HEK293T (cell line): ENCODE measurements at places on chromosomes 3 and 15.

DNA sequence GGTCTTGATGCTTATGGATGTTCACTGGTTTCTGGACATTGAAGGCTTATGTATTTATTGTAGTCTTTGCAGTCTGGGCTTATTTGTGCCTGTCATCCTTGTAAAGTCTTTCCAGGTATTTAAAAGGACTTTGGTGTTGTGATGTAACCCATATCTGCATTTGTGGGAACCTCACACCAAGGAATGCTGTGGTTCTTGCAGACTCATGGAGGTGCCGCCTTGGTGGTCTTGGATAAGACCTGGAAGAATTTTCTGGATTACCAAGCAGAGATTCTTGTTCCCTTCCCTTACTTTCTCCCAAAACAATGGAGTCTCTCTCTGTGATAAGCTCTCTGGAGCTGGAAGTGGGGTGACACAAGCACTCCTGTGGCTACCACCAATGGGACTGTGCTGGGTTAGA is 363.5 kb upstream of the NECTIN3 start:
- no peak for DNase-seq

DNA sequence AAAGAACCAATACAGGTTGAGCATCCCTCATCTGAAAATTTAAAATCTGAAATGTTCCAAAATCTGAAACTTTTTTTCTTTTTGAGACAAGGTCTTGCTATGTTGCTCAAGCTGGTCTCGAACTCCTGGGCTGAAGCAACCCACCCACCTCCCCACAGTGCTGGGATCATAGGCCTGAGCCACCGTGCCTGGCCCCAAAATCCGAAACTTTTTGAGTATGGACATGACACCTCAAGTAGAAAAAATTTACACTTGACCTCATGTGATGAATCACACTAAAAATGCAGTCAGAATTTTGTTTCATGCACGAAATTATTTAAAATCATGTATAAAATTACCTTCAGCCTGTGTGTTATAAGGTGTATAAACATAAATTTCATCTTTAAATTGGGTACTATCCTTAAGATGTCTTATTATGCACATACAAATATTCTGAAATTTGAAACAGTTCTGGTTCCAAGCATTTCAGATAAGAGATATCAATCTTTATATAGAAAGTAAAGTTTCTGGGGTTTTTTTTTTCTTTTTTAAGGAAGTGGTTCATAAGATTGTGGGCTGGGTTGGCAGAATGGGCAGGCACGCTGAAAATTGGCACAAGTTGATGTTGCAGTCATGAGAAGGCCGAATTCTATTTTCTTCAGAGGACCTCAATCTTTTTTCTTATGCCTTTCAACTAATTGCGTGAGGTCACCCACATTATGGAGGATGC is 72.5 kb downstream of the SPRED1 start:
- no peak for DNase-seq

DNA sequence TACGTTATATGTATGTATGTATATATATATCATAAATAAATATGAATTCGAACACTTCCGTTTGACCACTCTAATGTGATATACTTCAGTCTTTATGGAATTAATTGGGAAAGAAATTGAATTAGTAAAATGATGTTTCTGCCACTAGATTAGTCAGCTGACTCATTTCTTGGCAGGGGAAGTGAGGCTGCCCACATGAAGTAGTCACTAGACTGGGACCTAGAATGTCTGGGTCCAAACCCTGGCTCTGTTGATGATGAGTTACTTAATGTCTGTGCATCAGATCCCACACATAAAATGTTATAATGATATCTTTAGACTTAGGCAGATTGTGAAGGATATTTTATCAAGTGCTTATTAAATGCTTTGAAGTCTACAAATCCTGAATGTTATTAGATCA is 27.4 kb upstream of the ARL14 start:
- no peak for DNase-seq

DNA sequence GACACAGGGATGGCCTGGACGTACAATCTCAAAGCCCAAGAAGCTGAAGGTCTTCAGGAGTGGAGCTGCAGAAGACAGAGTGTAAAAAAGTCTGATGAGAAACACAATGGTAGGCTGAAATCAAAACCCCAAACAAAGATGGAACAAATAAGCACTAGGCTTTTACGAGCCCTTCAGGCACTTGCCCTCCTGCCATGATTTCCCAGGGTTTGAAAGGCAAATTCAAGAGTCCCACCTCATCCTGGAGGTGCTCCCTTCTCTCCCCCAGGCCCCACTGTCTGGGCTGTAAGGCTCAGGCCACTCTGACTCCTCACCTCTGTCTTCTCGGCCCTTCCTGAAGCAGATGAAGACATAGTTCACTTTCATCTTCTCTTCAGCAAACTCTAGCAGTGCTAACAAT is 86.6 kb downstream of the RBPMS2 start:
- no peak for DNase-seq

DNA sequence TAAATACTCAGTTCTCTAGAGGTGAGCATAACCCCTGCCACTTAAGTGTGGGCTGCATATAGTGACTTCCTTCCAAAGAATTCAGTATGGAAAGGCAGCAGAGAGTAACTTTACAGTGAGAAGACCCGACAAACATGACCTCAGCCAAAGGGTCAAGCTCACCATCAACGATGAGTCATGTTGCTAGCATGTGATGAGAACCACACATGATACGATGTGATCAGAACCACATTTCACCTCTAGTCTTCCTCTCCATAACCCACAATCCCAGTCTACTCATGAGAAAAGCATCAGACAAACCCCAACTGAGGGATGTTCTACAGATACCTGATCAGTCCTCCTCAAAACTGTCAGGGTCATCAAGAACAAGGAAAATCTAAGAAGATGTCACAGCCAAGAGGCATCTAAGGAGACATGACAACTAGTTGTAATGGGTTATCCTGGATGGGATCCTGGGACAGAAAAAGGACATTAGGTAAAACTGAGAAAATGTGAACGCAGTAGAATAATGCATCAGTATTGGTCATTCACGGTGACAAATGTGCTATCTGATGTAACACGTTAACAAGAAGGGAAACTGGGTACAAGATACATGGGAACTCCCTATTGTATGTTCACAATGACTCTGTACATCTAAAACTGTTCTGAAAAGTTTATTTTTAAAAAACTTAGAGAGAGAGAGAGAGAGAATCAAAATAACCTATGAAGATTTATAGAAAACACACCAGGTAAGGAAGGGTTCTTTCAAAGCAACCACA is 28.3 kb downstream of the SEC61A1 start:
- no peak for DNase-seq

GRCh38 chr15:75872403-75872990 is 29.2 kb downstream of the UBE2Q2 start:
- no peak for DNase-seq

GRCh38 chr3:37324850-37325321 is 150.5 kb upstream of the LRRFIP2 start:
- DNase-seq, result no peak

- DNase-seq, result no peak
Measured at GRCh38 chr3:19116239-19116638, 32.1 kb upstream of the KCNH8 start.

- DNase-seq, result no peak
Measured at GRCh38 chr15:88073391-88073691, 183.2 kb downstream of the NTRK3 start.

DNA sequence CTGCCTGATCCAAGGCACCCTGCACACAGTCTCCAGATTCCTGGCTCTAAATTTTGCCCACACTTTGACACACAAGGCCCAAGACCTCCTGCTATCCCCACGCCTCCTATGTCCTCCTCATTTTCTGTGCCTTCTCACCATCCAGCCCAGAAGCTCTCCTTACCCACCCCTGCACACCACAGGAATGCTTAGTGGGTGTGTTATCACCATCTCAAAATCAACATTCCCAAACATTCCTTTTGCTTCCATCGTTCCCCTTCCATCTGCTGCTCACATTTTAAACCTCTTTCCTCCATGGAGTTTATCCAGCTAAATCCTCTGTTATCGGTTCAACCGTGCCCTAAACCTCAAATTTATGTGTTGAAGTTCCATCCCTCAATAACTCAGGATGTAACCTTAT is 43.9 kb downstream of the DGKG start:
- no peak for DNase-seq

GRCh38 chr3:33060609-33061337 is 36.2 kb downstream of the GLB1 start:
- no peak for DNase-seq
